ENCODE measurements at places on chromosomes 4 and X.
A peak's percentile ranks its signal among the peaks of the same experiment; 100 is the strongest.

GRCh38 chrX:95893636-95894035 lies 791.0 kb upstream of the DIAPH2 start:
- DNase-seq, result peak; percentile 70

DNA sequence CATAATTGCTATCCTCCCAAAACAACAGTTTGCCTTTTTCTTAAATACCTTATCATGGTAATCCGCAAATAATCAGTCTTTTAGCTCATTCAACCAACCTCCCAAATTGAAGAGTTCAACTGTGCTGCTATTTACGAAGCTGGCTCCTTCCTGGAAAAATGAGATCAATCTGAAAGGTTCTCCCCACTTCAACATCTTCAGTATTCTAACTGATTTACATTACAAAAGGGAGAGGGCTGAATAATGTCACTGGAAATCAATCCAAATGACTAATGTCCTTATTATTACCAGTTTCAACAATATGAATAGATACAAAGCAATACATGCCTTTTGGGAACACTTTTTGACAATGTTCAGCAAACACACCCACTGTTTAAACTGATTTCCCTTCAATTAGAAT lies 86.2 kb downstream of the WNK3 start:
- DNase-seq, result no peak

- DNase-seq, result no peak
Observed at GRCh38 chrX:140065961-140066662, 100.8 kb upstream of the CXorf66 start.

DNA sequence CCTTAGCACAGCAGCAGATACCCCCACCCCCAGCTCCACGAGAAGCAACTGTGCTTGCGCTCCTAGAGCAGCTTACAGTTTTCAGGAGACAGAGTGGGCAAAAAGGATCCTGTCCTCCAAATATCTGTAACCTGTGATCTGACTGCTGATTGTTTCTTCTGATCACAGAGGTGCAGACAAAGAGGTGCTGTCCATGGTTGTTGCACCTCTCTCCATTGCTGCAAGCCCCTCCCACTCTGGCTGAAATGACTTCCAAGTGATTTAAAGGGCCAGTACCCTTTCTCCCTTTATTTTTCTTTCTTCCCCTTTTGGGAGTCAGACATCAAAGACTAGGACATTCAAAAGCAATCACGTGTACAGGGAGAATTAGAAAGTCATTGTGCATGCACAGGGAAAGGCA lies 205.3 kb upstream of the GEMIN8 start:
- DNase-seq, result no peak

GRCh38 chr4:152690706-152691651 lies 11.2 kb upstream of the TMEM154 start:
- no peak for DNase-seq

GRCh38 chrX:39170464-39170863 lies 369.2 kb downstream of the MID1IP1 start:
- DNase-seq, result no peak

DNA sequence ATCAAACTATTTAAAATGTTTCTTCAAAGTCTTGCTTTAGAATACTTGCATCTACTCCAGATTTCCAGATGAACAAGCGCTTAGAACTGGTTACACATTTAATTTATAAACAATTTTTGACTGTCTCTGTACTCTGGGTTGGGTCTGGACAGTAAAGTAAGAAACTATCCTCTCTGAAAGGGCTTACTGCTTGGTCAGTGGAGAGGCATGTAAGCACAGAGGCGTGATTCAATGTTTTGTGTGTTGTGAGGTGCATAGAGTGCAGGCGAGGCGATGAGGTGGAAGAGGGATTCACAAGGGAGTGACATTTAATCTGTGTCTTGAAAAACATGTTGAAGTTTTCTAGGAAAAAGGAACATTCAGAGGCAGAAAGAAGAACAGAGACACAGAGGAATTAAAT lies 231.4 kb downstream of the VEGFC start:
- DNase-seq, result no peak

DNA sequence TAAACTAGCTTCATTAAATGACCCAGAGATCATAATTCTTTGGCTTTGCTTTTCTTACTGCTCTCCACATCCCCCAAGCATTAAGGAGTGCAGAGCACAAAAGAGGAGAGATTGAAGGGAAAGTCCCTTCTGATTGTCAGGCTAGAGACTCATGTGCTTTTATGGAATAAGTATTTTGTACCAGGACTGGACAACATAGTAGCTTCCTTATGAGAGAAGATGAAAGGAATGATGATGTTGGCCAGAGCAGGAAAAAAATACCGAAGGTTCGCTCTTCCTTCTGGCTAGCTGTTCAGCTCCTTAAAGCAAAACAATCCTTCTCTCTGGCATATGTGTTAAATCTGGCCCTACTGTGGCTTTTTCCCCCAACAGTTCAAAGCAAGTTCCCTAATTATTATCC lies 53.1 kb downstream of the HOPX start:
- no peak for DNase-seq

Measured in astrocyte of the cerebellum (primary cell).